ENCODE measurements at places on chromosomes 1 and 21. TPM values are rescaled to one million over a fixed set of nuclear protein-coding genes. Genes with fewer than 3 reads are reported as not detected.
A peak's percentile ranks its signal among the peaks of the same experiment; 100 is the strongest.

- no peak for DNase-seq
- no peak overlapping the region for H3K4me3 ChIP-seq
- peaks cover 37% of the 10 kb centered on the region for H3K36me3 ChIP-seq
- H3K27me3 ChIP-seq: no peaks in the 10 kb centered on the region
- H3K4me1 ChIP-seq: peaks cover 5% of the 10 kb centered on the region
- H3K27ac ChIP-seq: no peak overlapping the region
These were observed 27.9 kb downstream of the PCSK9 start for GRCh38 chr1:55067022-55067778.

GRCh38 chr21:45390121-45390751 is 14.7 kb upstream of the COL18A1 start:
- peaks cover 7% of the 10 kb centered on the region for H3K4me1 ChIP-seq
- no peak overlapping the region for H3K27ac ChIP-seq
- no peaks in the 10 kb centered on the region for H3K36me3 ChIP-seq

DNA sequence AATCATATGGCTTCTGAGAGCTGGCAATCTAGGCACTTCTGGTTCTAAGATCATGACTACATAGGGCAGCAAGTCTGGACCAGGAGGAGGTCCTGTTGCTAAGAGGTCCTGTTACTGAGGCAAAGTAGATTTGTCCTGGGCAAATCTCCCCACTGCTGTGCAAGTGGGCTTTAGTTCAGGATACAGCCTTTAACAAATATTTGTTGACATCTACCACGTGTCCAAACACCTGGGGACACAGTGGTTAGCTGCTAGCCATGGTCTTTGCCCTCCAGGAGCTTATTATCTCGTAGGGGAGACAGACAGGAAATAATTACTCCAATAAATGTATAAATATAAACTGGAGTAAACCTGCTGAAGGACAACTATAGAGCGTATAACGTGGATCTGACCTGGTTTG is 3.2 kb downstream of the CGN start:
- H3K4me3 ChIP-seq: peak overlapping the region; percentile 91
- peak overlapping the region; percentile 99 for H3K27ac ChIP-seq
- DNase-seq: no peak
- H3K36me3 ChIP-seq: peaks cover 5% of the 10 kb centered on the region
- H3K27me3 ChIP-seq: no peaks in the 10 kb centered on the region

DNA sequence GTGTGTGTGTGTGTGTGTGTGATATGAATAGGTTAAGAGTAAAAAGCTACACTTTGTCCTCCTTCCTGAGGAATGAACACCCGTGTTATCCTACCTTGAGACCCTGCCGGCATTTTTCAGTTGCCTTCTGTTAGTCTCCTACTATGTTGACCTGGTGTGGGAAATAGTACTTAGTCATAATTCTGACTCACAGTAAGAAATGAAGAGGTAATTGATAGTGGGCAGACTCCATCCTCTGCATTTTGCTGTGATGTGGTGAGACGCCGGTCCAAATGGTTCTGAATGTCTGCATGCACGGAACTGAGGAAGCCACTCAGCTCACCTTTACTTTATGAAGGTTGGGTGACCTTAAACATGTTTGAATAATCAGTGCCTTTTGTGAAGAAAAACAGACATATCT is 12.6 kb downstream of the CD101 start:
- no peak for DNase-seq

- H3K4me1 ChIP-seq: peaks cover 14% of the 10 kb centered on the region
- H3K4me3 ChIP-seq: no peak overlapping the region
- no peak overlapping the region for H3K27ac ChIP-seq
- no peaks in the 10 kb centered on the region for H3K27me3 ChIP-seq
- peaks cover 4% of the 10 kb centered on the region for H3K36me3 ChIP-seq
These were observed 45.3 kb upstream of the PODN start for GRCh38 chr1:53016705-53017104.

GRCh38 chr1:193259636-193260035 is 73.2 kb upstream of the B3GALT2 start:
- H3K36me3 ChIP-seq: peaks cover 3% of the 10 kb centered on the region
- no peak overlapping the region for H3K27ac ChIP-seq
- no peak overlapping the region for H3K4me3 ChIP-seq
- DNase-seq: no peak

GRCh38 chr1:33161061-33161681 is 20.7 kb downstream of the TRIM62 start:
- H3K27me3 ChIP-seq: peaks cover 2% of the 10 kb centered on the region
- H3K36me3 ChIP-seq: peaks cover 4% of the 10 kb centered on the region
- peaks cover 4% of the 10 kb centered on the region for H3K4me1 ChIP-seq
- no peak overlapping the region for H3K27ac ChIP-seq

DNA sequence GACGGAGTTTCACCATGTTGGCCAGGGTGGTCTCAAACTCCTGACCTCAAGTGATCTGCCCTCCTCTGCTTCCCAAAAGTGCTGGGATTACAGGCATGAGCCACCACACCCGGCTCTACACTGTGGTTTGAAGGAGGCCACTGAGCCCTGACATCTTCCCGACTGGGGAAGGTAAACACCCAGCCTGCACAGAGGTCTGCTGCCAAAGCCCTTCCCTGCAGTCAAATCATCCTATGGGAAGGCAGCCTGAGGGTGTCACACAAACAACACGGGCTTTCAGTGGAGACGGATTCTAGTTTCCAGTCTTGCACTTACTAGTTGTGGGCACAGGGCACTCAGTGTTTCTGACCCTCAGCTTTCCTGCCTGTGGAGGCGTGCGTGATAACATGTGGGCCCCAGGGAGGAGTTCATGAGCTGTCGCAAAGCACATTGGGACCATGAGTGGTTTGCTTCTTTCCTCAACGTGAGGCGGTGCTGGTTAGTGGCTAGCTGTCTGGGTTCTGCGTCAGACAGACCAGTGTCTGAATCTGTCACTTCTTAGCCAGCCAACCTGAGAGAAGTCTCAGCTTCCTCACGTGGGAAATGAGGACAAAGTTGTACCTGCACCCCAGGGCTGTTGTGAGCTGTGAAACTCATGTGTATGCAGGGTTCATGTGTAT is 21.5 kb upstream of the OPRD1 start:
- H3K4me1 ChIP-seq: peaks cover 5% of the 10 kb centered on the region
- no peak overlapping the region for H3K27ac ChIP-seq
- DNase-seq: no peak
- H3K27me3 ChIP-seq: peaks cover 7% of the 10 kb centered on the region
- no peaks in the 10 kb centered on the region for H3K36me3 ChIP-seq
- no peak overlapping the region for H3K4me3 ChIP-seq

GRCh38 chr1:41021526-41022308 is at the start of gene SLFNL1:
SLFNL1 (minus strand) TSS chr1:41021725; CDS start chr1:41020660, 1,065 bp downstream.
- H3K27ac ChIP-seq: peak within 1 kb of the TSS; percentile 56
- H3K36me3 ChIP-seq: peaks cover 5% of the 10 kb centered on the region
- peaks cover 3% of the 10 kb centered on the region for H3K4me1 ChIP-seq
- H3K4me3 ChIP-seq: no peak within 1 kb of the TSS

- no peaks in the 10 kb centered on the region for H3K36me3 ChIP-seq
- H3K4me1 ChIP-seq: peaks cover 8% of the 10 kb centered on the region
- no peak overlapping the region for H3K27ac ChIP-seq
These were observed 264.9 kb upstream of the PLXNA2 start for GRCh38 chr1:208509072-208509471.

DNA sequence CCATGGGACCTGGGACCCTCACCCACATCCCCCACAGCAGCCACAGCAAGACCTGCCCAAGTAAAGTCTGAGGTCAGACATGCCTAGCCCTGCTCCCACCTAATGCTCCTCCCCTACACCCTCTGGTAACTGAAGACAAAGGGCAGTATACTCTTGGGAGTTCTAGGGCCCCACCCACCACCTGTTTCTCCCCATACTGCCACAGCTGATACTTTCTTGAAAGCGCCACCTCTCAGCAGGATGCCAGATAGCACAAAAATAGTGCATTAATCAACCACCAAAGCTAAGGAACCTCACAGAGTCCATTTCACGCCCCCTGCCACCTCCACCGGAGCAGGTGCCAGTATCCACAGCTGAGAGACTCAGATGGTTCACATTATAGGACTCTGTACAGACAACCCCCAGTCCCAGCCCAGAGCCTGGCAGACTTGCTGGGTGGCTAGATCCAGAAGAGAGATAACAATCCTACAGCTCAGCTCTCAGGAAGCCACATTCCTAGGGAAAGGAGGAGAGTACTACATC is 238.1 kb downstream of the LRRC40 start:
- no peak for DNase-seq
- H3K4me1 ChIP-seq: no peaks in the 10 kb centered on the region
- H3K36me3 ChIP-seq: no peaks in the 10 kb centered on the region
- H3K27ac ChIP-seq: no peak overlapping the region
- no peaks in the 10 kb centered on the region for H3K27me3 ChIP-seq

GRCh38 chr1:13500806-13501205 is 13.0 kb downstream of the LRRC38 start:
- peaks cover 1% of the 10 kb centered on the region for H3K4me1 ChIP-seq
- no peaks in the 10 kb centered on the region for H3K36me3 ChIP-seq
- no peak overlapping the region for H3K27ac ChIP-seq
- H3K4me3 ChIP-seq: no peak overlapping the region

GRCh38 chr1:32746130-32746529 is 43.6 kb upstream of the SYNC start:
- no peaks in the 10 kb centered on the region for H3K27me3 ChIP-seq
- no peak overlapping the region for H3K27ac ChIP-seq
- peaks cover 8% of the 10 kb centered on the region for H3K36me3 ChIP-seq
- H3K4me1 ChIP-seq: peaks cover 14% of the 10 kb centered on the region

- DNase-seq: no peak
- no peaks in the 10 kb centered on the region for H3K36me3 ChIP-seq
- no peak overlapping the region for H3K27ac ChIP-seq
These were observed 35.4 kb upstream of the ZNF281 start for GRCh38 chr1:200445213-200445612.

GRCh38 chr1:33005838-33006421 is 30.8 kb downstream of the AK2 start:
- peaks cover 11% of the 10 kb centered on the region for H3K36me3 ChIP-seq
- no peaks in the 10 kb centered on the region for H3K27me3 ChIP-seq
- H3K27ac ChIP-seq: no peak overlapping the region
- no peak overlapping the region for H3K4me3 ChIP-seq
- peaks cover 40% of the 10 kb centered on the region for H3K4me1 ChIP-seq

- H3K27me3 ChIP-seq: no peaks in the 10 kb centered on the region
- no peaks in the 10 kb centered on the region for H3K4me1 ChIP-seq
- H3K36me3 ChIP-seq: peaks cover 8% of the 10 kb centered on the region
- no peak overlapping the region for H3K4me3 ChIP-seq
- H3K27ac ChIP-seq: no peak overlapping the region
These were observed 11.3 kb downstream of the NBPF3 start for GRCh38 chr1:21451212-21451611.

DNA sequence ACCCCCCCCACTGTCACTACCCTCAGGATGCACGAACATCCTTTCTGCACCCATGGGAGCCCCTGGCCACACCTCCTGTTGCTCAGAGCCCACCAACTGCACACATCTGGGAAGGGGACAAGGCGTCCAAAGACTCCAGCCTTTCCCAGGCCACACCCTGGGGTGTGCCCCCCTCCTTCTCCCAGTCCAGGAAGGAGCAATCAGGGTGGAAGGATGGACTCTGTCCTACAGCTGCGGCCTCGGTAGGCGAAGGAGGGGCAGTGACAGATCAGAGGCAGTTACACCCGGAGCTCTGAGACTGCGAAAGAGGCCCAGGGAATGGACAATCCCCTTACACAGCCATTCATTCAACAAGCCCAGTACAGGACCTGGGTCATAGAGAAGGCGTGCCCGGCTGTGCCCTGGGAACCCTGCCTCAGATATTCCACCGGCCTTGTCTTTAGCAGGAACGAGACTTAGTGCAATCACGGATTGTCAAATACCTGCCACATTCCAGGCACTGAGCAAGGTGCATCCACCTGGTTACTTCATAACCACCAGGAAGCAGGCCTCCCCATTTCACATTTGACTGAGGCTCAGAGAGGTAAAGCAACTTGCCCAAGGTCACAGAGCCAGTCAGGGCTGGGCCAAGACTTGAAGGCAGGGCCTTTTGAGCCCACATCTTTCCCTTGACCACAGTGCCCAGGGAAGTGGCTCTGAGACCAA is 9.4 kb downstream of the HSPG2 start:
- no peak for DNase-seq
- no peak overlapping the region for H3K4me3 ChIP-seq
- no peaks in the 10 kb centered on the region for H3K27me3 ChIP-seq

GRCh38 chr1:223341121-223341520 is 22.9 kb downstream of the SUSD4 start:
- no peak for DNase-seq
- no peaks in the 10 kb centered on the region for H3K36me3 ChIP-seq
- no peak overlapping the region for H3K4me3 ChIP-seq
- H3K27ac ChIP-seq: no peak overlapping the region
- H3K4me1 ChIP-seq: peaks cover 14% of the 10 kb centered on the region
- H3K27me3 ChIP-seq: peaks cover 36% of the 10 kb centered on the region

DNA sequence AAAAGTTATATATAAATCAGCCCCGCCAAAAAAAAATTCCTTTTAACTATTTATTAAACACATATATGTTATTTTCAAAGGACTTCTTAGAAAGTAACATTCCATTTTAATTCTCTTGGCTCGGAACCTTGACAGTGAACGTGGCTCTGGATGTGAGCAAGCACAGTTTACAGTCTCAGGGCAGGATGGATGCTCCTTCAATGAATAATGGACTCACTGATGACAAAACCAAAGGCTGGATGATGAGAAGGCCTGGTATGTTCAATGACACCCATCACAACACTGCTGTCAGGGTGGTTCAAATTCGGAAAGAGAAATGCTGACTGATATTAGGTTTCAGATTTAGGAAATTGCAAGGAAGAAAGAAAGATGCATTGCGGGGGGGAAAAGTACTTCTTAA is 148.8 kb downstream of the SIPA1L2 start:
- peaks cover 28% of the 10 kb centered on the region for H3K36me3 ChIP-seq
- no peaks in the 10 kb centered on the region for H3K27me3 ChIP-seq
- H3K4me1 ChIP-seq: no peaks in the 10 kb centered on the region
- H3K27ac ChIP-seq: no peak overlapping the region
- no peak for DNase-seq
- no peak overlapping the region for H3K4me3 ChIP-seq

- H3K4me1 ChIP-seq: peaks cover 8% of the 10 kb centered on the region
- H3K4me3 ChIP-seq: no peak overlapping the region
- H3K36me3 ChIP-seq: no peaks in the 10 kb centered on the region
- H3K27me3 ChIP-seq: peaks cover 25% of the 10 kb centered on the region
- H3K27ac ChIP-seq: no peak overlapping the region
These were observed 4.3 kb upstream of the IPO13 start for GRCh38 chr1:43942411-43942810.

Gene JTB
- 75.0 TPM for total RNA-seq

Gene C1orf210
- total RNA-seq: 34.3 TPM

Gene LMX1A
- 0.18 TPM for total RNA-seq

Gene REN
- not detected for total RNA-seq

Gene JMJD4
- 20.7 TPM for total RNA-seq

Gene HCN3
- 13.6 TPM for total RNA-seq

Gene TMEM52
- total RNA-seq: 1.8 TPM

Data from progenitor cell of endocrine pancreas (in vitro differentiated cells).